ENCODE measurements at places on chromosomes 11 and 22.

DNA sequence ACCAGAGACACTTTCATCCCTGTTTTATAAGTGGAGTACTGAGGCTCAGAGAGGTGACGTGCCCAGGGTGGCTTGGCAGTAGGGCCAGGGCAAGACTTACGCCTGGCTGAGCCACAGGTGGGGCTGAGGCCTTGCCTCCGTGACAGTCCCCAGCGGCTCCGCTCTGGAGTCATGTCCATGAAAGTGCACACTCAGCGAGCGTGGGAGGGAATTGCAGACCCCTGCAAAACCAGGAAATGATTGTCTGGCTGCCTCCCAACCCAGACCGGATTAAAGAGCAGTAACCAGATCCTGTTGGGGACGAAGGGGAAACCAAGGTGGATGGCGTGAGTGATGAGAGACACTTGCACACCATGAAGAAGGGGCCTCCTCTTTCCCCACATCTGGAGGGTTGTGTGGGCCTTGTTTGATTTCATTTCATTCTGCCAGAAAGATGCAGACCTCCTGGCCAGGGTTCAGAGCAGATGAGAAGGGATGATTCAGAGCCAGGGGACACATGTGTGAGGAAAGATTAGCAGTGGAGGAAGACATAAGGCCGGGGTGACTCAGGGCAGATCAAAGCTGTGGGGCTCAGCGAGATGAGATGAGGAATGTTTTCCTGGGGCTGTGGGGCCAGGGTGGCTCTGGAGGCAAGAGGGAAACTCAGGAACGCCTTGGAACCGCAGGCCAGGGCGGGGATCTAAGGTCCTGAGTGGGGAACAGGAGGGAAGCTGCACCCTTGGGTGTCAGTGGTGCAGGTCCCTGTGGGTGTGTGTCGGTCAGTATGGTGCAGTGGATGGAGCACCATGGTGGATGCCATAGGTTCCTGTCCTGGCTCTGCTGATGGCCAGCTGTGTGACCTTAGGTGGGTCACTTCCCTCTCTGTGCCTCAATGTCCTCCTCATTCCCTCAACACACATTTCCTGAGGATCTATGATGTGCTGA, 29.9 kb upstream of the LRRC32 start:
- DNase-seq: no peak

- DNase-seq: no peak
Measured at GRCh38 chr11:468493-468892, 18.4 kb downstream of the PTDSS2 start.

DNA sequence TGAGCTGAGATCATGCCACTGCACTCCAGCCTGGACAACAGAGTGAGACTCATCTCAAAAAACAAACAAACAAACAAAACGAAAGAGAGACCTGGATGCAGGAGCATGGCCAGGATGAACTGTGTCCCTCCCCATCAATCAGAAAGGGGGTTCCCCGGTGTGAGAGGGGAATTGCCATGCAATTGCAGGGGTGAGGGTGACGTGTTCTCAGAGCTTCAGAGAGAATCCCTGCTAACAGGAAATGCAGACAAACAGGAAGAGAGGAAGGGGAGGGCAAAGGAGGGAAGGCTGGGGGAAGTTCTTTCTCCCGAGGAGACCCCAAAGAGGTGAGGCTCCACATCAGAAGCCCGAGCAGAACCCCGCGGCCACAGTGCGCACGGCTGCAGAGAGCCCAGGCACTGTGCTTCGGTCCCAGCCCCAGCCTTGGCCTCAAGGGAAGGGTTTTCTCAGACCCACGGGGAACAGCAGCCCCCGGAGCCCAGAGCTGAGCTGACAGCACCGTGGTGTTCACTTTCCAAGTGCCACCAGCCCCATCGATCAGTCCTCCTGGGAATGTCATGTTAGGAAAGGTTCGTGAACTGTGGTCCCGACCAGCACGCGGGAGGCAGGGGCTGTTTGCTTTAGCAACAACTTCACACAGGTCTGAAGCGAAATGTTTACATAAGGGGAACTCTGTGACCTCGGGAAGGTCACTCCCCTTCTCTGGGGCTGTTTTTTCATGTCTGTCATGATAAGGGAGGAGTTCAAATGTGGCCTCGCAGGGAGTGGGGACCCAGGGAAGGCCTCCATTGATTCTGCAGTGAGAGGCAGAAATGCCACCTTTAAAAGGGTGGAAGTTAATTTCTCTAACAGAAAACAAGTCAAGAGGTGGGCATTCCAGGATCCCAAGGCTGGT, 108.0 kb upstream of the ANO1 start:
- no peak for DNase-seq

- no peak for DNase-seq
Measured at GRCh38 chr11:10716543-10717259, 23.1 kb upstream of the IRAG1 start.

- DNase-seq: peak; percentile 67
Measured at GRCh38 chr11:69915501-69916250, 96.5 kb upstream of the FGF3 start.

DNA sequence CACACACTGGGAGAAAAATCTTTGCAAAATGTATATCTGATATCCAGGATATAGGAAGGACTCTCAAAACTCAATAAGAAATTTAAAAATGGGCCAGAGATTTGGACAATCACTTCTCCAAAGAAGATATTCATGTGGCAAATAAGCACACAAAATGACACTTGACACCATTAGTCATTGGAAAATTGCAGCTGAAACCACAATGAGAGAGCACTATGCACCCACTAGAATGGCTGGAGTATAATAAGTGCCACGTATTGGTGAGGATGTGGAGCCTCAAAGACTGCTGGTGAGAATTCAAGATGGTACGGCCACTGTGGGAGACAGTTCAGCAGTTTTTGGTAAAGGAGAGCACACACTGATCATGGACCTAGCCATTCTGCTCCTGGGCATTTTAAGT, 12.8 kb upstream of the OSBPL5 start:
- peak; percentile 44 for DNase-seq

GRCh38 chr22:41302021-41302767, 869 bp downstream of the ZC3H7B start:
- no peak for DNase-seq

DNA sequence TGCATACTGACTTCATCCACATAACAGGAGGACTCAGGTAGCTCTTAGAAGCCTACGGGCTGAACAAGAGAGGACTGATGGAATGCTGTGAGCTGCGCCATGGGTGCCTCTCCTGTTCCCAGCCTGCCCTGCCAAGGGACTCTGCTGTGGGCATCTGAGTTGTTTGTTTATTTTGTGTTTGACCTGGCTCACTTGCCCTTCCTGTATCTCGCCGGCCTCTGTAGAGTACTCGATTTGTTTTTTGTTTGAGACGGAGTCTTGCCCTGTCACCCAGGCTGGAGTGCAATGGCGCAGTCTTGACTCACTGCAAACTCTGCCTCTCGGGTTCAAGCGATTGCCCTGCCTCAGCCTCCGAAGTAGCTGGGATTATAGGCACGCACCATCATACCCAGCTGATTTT, 1.8 kb downstream of the TTC38 start:
- DNase-seq: peak; percentile 34

All from DMS53 (cell line).